ENCODE measurements at places on chromosomes 6 and 20. TPM values are rescaled to one million over a fixed set of nuclear protein-coding genes. Genes with fewer than 3 reads are reported as not detected.
A peak's percentile ranks its signal among the peaks of the same experiment; 100 is the strongest.

GRCh38 chr6:106324726-106325335 is 729 bp downstream of the ATG5 start:
- no peak for DNase-seq

DNA sequence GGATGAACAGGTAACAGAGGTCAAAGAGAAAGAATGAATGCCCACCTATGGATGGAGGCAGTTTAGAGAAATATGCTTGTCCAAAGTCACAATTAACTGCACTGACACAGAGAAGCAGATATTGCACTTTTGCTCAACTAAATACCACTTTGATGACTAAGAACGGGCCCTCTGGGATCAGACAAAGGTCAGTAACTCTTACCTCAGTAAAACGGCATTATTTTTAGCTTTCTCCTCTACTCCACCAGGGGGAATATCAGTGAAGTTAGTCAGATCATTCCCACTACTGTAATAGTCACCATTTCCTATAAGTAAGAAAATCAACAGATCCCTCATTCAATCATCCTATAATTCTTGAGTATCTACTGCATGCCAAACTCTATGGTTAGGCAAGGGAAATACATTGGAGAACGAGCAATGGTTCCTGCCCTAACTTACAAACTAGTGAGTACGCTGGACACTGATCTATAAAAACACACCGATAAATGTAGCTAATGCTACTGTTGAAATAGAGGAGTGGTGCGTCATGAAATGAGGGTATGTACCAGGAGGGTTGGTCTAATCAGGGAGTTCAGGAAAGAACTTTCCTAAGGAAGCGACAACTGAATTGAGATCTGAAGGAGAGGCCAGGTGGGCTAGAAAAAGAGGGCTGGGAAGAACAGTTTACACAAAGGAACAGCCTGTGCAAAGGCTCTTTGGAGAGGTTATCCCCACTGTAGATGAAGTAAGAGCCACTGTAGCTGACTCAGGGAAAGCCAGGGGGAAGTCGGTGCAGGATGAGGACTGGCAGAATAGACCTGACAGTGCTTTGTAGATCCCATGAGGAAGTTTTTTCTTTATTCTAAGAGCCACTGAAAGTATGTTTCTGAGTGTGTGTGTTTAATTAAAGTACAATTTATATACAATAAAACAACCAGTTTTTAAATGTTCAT is 9.2 kb downstream of the ECI2 start:
- no peak for DNase-seq

- peak; percentile 68 for DNase-seq
These were observed 22.6 kb upstream of the HLA-DQB2 start for GRCh38 chr6:32785781-32786533.

DNA sequence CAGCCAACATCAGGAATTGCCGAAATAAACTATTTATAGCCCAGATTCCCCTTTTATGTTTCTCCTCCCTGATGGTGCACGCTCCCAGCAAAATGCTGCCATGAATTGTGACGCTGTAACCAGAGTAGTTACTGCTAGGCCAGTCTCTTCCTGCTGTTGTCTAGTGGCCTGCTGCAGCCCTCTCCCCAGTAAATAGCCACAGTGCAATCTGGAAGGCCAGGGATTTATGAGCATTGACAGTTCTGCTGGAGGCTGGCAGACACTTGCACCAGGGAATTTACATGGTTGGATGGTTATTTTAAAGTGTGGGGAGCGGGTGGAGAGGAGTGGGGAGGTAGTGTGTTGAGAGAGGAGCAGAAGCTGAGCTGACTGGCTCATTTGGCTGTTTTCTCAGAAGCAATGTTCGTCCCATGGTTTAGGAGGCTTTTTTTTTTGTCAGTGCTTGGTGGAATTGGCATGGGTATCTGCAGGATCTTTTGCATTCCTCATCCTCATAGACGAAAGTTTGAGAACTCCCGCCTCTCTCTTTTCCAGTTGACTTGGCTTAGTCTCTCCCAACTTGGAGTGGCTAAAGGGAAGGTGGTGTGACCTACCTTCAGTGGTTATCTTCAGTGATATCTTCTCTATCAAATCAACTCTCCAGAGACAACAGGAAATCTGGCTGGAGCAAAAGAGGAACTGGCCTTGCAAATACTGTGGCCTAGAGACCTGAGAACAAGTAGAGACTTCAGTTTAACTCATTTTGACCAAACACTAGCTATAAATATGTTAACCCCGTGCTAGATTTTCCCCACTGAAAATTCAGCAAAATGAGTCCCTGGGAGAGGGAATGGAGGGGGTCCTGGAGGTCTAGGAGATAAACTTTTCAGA is 99.3 kb upstream of the VSTM2L start:
- DNase-seq = peak; percentile 26

- DNase-seq = no peak
These were observed 25.7 kb upstream of the CTNNBL1 start for GRCh38 chr20:37668166-37668565.

DNA sequence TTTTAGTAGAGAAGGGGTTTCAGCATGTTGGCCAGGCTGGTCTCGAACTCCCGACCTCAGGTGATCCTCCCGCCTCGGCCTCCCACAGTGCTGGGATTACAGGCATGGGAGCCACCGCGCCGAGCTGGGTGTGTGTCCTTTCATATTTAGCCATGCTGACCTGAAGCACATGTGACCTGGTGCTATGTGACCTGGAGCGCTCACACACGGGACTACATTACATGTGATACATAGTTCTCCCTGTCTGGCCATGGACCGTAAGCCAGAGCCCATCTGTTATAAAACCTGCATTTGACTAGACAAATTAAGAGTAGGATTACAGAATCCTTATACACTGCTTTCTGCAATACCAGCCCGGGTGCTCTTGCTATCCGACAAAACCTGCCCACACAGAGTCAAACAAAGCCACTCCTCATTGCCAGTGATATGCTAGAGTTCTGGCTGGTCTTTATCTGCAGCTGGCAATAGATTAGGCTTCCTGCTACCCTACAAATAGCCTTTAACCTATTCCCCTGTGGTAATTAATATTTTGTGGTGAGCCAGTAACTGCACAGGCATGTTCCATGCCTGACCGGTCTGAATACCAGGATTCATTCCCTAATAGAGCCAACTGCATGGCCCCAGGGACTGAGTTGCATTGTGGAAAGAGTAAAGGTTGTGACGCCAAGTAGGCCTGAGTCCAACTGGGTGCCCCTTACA is 26.3 kb upstream of the FAM50B start:
- DNase-seq = no peak

DNA sequence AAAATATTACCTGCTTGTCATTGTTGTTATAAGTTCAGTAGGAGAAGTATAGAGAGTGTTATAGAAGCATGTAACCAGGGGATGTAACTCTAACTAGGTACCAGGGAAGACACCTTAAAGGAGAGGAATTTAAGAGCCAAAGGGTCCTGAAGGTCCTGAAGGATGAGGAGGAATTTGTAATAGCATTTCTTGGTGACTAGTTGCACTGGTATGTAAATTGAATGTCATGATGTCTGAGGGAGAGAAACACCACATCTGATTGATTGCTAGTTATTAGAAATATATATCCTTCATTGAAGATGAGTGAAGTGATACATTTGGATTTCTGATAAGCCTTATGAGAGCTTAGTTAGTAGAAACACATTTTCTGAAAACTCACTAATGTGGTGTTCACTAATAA is 643.8 kb downstream of the RFPL4B start:
- DNase-seq = no peak

DNA sequence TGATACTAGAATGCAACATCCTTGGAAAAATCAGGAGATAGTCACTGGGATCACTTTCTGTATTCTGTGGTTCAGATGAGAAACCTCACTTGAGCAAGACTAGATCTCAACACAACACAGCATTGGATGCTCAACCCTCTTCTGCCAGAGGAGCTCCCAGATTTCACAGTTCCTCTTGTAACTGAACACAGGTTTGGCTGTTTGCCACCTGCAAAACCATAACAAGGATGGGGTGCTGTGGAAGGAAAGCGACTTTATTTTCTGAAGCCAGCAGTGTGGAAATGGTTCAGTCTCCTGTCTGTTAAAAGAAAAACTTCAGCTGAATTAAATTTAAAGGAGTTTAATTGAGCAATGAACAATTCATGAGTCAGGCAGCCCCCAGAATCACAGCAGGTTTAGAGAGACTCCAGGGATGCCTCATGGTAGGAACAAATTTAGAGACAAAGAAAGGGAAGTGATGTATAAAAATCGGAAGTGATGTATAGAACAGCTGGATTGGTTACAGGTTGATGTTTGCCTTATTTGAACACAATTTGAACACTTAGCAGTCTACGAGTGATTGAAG is 149.9 kb upstream of the UST start:
- DNase-seq = peak; percentile 44

DNA sequence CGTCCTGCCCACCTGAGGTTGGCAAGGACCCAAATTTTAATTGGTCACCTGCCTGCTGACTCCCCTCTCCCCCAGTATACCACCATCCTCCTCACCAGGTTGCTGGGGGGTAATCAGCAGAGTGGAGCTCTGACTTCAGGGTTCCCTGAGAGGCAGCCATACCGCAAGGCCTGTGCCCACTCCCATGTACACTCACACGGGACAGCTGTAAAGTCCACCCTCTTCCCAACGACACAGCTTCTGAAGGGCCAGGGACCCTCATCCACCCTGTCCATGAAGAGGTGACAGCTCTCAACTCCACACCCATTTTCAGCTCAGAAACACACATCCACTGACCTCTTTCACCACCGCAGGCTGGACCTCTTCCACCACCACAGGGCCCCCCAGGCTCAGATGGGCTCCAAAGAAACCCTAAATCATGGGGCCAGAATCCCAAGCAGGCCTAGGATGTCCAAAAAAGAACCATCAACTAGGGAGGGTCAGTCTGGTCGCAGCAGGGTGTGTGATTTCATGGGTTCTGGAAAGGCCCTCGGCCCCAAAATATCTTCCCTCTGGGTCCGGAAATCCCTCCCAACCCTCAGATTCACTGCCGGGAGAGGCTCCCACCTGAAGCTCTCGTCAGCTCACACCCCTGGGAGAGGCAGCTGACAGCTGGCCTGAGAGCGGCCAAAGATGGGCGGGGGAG is 30.0 kb downstream of the TFEB start:
- no peak for DNase-seq

DNA sequence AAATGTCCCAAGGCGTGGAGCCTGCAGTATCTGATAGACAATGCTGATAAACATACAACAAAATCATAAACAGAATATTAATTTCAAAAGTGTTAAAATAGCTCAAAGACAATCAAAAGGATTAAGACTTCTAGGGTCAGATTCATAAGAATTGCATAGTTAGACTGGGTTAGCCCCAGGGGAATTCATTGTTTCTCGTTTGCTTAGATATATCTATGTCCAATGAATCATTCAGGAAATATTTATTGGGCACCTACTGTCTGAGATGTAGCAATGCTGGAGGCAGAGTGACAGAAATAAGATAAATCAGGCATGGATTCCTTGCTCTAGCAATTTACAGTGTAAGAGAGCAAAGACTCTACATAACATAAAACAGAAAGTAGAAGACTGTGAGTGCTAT is 124.4 kb upstream of the PRL start:
- DNase-seq = no peak

GRCh38 chr20:57638895-57639236 is 18.6 kb upstream of the ZBP1 start:
- no peak for DNase-seq

DNA sequence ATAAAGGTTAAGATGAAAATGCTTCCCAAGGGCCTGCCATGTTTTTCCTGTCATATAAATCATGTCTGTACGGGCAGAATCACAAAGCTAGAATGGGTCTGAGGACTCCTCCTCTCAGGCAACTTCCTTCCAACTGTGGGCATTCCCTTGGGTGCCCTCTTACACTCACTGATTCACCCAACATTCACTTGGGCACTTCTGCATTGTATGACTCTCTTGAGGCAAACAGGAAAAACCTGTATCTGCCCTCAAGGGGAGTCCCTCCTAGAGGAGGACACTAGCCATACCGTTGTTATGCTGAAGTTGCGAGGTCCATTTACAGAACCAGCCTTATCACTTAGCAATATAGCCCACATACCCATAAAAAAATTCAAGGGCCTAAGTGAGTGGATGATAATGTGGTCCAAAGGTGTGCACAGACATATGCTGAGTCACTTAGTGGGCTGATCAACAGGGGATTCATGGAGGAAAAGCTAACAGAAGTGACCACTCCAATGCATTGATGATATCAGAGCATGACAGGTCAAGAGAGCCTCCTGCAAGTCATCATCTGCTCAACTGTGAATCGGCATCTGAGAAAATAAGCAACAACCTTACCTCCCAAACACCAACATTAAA is 131.1 kb downstream of the ATXN1 start:
- DNase-seq = no peak

GRCh38 chr6:120774275-120774674 is 560.0 kb downstream of the TBC1D32 start:
- DNase-seq = no peak

- DNase-seq = no peak
These were observed 5.4 kb upstream of the MICA start for GRCh38 chr6:31397901-31398525.

DNA sequence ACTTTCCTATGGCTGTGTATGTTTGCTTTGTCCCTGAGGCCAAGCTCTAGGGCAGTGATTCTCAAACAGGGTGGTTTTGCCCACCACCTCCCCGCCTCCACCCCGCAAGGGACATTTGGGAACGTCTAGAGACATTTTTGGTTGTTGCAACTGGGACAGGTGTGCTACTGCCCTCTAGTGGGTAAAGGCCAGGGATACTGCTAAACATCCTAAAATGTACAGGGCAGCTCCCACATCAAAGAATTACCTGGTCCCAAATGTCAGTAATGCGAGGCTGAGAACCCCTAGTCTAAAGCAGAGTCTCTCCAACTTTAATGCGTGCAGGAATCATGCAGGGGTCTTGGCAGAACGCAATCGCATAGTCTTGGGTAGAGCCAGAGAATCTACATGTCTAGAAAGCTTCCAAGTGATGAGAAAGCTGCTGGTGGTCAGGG is 5.1 kb downstream of the KCNS1 start:
- peak; percentile 77 for DNase-seq

DNA sequence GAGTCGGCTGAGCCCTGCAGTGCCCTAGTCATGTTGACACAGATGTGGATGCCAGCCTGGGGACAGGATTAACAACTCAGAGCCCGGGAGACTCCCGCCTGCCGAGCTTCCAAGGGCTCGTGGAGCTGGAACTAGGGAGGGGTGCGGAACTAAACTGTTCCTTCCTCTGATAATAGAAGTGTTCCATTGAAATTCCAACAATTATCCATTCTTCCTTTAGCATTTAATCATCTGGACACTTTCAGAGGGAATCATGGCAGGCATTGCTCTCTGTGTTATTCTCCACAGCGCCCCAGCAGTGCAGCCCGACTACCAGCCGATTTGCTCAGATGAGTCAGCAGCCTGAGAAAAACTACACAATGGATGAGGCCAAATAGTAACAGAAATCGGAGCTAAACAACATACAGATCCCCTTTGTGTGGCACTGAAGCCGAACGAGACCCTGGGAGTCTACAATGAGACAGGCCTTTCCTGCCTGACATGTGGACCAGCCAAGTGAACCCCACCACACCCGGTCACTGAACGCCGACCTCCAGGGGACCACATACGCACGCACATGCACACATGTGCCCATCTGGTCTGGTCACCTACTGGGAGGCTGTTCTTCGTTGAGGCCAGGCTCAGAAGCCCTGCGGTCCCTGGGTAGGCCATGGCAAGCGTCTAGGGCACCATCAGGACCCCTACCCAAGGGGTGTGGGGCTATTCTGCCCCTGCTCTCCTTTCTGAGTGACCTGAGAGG is 238.4 kb upstream of the AFDN start:
- no peak for DNase-seq

GRCh38 chr6:163306000-163306399 is 108.5 kb upstream of the QKI start:
- DNase-seq = no peak

Gene MICA
- total RNA-seq = 15.9 TPM

Gene CLPSL1
- not detected for total RNA-seq

Gene SLC17A2
- not detected for total RNA-seq

Gene FAXC
- total RNA-seq = under 0.01 TPM

Gene PAK5
- not detected for total RNA-seq

Gene NOX3
- total RNA-seq = not detected

Gene TMEM63B
- total RNA-seq = 6.5 TPM
